Stimulated activated CD4-positive, alpha-beta T cell treated with anti-CD3 and anti-CD28 coated beads, Interleukin-2, amount 100 ng/mL, for 24 hours (primary cell): ENCODE measurements at places on chromosomes 4 and X.

DNA sequence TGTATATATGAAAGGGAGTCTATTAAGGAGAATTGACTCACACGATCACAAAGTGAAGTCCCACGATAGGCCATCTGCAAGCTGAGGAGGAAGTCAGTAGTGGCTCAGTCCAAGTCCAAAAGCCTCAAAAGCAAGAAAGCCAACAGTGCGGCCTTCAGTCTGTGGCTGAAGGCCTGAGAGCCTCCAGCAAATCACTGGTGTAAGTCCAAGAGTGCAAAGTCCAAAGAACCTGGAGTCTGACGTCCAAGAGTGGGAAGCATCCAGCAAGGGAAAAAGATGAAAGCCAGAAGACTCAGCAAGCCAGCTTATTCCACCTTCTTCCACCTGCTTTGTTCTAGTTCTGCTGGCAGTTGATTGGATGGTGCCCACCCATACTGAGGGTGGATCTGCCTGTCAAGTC is 104.1 kb downstream of the IL1RAPL2 start:
- no peak for DNase-seq

GRCh38 chrX:111098874-111099273 is 2.9 kb downstream of the PAK3 start:
- DNase-seq: peak; percentile 66

DNA sequence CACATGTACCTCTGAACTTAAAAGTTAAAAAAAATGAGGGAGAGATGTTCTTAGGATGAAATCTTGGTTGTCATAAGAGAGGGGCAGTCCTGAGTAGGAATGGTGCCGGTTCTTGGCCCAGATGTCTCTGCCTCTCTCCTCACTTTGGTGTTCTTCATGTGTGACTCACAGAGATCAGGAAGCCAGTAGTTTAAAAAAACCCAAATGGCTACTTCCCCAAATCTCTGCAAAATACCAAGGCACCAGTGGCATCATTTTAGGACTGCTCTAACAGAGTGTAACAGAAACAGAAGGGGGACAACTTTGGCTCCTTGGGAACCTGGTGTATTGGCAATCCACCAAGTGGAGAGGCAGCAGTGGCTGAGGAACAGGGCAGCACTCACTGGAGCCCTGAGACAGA is 116.8 kb downstream of the SCD5 start:
- no peak for DNase-seq

- DNase-seq: no peak
These were observed 169.9 kb upstream of the NOCT start for GRCh38 chr4:138845664-138846063.

DNA sequence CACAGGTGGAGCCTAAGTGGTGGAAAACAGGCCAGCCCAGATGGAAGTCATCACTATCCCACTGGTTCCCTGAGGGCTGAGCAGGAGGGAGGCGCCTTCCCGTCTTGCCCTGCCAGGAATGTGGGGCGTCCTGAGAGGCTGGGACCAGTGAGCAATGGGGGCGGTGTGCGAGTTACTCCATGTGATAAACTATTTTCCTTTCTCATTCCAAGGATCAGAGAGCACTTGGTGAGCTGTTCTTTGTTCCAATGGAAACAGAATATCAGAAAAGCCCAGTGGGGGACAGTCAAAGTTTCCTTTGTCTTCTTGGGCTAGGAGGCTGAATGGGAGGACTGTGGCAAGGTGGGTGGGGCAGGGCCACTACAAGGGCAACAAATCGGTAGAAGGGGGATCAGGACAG is 86.2 kb downstream of the NHSL2 start:
- DNase-seq: no peak

- no peak for DNase-seq
These were observed 10.7 kb downstream of the PPARGC1A start for GRCh38 chr4:23878912-23879732.

DNA sequence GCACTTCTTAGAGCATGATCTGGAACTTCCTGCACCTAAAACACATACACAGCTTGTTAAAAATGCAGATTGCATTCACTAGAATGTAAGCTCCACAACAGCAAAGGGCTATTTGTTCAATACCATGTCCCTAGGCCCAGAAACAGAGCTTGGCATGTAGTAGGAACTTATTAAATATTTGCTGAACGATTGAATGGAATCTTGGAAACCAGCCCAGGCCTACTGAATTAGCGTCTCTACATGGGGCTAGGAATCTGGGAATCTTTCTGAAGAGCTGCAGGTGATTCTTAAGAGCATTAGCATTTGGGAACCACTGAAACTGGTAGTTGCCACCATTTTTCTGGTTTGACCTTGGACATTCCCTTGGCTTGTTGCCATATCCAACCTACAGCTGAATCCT is 234.1 kb downstream of the STIM2 start:
- no peak for DNase-seq

DNA sequence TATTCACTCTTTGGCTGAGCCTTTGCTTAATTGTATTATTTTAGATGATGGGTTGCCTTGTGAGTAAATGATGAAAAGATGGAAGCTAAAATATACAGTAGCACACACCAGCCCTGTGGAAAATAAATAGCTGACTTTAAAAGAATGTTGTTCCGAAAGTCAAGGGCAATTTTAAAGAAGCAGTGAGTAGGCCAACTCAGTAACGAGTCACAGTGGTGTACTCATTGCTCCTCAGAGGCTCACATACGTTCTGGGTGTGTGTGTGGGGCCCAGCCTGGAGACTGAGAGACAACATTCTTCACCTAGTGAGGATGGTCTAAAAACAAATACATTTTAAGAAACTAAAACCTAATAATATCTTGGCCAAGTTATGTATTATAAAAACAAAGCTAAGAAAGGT is 640.3 kb downstream of the TRIML1 start:
- no peak for DNase-seq

DNA sequence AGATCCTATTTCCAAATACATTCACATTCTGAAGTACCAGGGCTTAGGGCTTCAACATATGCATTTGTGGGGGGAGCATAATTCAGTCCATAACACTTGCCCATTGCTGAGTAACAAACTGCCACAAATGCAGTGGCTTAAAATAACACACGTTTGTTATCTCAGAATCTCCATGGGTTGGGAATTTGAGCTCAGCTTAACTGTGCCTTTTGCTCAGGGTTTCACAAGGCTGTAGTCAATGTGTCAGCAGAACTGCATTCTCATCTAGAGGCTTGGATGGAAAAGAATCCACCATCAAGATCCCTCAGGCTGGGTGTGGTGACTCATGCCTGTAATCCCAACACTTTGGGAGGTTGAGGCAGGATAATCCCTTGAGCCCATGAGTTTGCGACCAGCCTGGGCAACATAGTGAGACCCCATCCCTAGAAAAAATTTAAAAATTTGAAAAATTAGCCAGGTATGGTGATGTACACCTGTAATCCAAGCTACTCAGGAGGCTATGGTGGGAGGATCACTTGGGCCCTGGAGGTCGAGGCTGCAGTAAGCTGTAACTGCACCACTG is 25.8 kb upstream of the TBL1X start:
- no peak for DNase-seq

DNA sequence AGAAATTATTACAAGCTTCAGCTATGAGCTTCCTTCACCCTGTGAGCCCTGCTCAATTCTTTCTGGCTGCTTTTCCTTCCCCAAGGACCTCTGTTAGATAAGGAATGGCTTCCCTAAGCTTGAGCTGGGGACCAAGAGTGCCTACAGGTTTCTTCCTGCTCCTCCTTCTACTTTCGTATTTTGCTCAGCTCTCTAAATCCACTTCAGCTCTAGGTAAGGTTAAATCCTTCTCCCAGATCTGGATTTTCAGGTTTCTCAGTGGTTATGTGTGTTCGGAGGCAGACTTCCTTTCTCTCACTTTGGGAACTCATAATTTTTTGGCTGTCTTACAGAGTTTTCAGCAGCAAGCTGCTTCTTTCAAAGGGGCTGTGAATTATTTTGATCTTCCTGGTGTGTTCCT is 21.9 kb upstream of the ZDHHC15 start:
- DNase-seq: no peak

DNA sequence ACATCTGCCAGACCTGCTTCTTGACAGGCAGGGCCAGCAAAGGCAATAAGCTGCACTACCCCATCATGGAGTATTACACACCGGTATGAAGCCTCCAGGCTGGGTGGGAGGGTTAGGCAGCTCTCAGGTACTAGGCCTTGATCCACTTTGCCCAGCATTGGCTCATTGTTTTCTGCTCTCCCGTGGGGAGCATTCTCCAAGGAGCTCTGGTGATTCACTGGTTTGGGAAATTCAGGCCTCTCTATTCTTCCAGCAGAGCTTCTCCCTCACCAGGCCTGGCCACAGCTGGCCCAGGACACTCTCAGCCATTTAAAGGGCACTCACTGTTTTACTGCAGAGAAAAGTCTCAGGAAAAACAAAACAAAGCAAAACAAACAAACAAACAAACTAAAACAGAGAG is 33.0 kb downstream of the DRP2 start:
- no peak for DNase-seq

GRCh38 chr4:41466249-41466648 is 71.7 kb upstream of the LIMCH1 start:
- no peak for DNase-seq

- DNase-seq: peak; percentile 45
These were observed 36.8 kb downstream of the RTL5 start for GRCh38 chrX:72094894-72095293.

- no peak for DNase-seq
These were observed 750 bp downstream of the ARMCX5 start for GRCh38 chrX:102599951-102600579.

DNA sequence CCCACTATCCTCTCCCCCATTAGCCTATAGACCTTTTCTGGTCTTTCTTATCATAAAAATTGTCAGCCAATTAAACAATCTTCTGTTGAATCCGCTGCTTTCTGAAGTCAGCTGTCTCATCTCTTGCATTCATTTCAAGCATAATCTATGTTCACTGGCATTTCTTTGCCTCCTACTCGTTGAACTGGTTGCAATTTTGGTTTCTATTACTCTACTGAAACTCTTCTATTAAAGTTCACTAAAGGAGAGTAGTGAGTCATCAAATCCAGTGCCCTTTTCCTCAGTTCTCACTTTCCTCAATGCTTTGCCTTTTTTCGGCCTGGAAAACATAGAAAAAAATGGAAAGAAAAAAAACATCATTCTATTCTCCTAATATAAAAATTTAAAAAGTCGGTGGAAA is 23.9 kb upstream of the CXCL13 start:
- DNase-seq: no peak

- DNase-seq: no peak
These were observed 9.3 kb upstream of the SAT1 start for GRCh38 chrX:23773601-23774175.

GRCh38 chr4:118743867-118744266 is 58.7 kb downstream of the METTL14 start:
- no peak for DNase-seq

- DNase-seq: peak; percentile 26
These were observed 52.9 kb downstream of the SUPT20HL2 start for GRCh38 chrX:24260842-24261550.

DNA sequence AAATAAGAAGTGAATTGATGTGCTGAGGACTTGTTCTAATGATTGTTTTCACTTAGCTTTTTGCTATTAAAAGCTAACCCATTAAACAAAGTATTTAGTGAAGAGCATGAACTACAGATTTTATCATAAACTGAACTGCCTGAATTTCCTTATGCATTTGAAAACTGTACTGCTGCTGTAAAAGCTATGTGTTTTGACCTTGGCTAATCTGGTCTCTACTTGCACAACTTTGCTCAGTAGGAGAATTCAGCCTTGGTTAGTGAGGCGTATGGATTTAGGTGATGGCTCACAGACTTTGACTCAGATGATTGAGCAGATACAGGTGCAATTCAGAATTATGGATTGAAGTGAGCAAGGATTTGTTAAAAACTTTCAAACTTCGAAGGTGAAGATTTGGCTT is 38.7 kb upstream of the FAT1 start:
- no peak for DNase-seq

DNA sequence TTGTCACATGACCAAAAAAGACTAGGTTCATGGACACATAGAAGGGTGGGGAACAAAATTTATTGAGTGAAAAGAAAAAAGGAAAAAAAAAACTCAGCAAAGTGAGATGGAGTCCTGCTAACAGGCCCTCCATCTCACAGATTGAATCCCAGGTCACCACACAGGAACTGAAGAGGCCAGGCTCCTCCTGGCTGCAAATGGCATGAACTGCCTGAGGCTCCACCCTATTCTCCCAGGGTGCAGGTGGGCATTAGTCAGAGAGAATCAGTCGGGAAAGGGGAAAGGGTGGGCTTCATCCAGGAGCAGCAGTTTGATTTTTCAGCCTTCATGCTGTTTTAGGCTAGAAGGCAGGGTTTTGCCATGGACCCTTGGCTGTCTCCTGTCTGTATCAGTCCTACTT is 128.5 kb upstream of the GRID2 start:
- no peak for DNase-seq

DNA sequence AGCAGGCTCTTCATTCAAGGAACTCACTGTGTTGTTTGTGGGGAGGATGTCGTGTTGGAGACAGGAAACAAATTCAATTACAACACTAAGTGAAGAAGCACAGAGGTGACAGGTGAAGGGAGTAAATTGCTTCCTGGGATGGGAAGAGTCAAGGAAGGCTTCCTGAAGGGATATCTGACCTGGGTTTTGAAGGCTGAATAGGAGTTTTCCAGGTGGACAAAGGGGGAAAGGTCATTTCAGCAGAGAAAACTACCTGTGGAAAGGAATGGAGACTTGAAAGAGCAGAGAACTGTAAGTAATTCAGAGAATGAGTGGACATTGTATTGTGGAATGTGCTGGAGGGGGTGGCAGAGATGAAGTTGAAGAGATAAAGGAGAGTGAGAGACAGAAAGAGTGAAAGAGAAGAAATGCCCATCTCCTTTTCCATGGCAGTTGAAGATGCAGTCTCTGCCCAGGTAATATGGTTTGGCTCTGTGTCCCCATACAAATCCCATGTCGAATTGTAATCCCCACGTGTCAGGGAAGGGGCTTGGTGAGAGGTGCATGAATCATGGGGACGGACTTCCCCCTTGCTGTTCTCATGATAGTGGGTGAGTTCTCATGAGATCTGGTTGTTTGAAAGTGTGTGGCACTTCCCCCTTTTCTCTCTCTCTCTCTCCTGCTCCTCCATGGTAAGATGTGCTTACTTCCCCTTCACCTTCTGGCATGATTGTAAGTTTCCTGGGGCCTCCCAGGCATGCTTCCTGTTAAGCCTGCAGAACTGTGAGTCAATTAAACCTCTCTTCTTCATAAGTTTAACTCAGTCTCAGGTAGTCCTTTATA is 205.7 kb upstream of the BCOR start:
- no peak for DNase-seq

DNA sequence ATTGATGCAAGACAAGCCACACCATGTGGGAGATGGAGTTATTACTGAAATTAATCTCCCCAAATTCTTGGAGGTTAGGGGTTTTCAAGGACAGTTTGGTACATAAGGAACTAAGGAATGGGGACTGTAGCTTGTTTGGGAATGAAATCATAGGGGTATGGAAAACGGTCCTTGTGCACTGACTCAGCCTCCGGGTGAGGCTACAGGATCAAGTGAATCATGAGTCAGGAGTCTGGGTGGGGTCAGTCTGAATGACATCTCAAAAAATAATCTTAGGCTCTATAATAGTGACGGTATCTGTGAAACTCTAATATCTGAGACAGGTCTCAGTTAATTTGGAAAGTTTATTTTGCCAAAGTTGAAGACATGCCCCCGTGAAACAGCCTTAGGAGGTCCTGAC is 128.5 kb upstream of the CYSLTR1 start:
- no peak for DNase-seq

- no peak for DNase-seq
These were observed 77.5 kb downstream of the SNCA start for GRCh38 chr4:89759426-89759825.

GRCh38 chr4:15563871-15564270 is 91.3 kb downstream of the FBXL5 start:
- DNase-seq: no peak
